ENCODE measurements at places on chromosomes 7 and 10.

DNA sequence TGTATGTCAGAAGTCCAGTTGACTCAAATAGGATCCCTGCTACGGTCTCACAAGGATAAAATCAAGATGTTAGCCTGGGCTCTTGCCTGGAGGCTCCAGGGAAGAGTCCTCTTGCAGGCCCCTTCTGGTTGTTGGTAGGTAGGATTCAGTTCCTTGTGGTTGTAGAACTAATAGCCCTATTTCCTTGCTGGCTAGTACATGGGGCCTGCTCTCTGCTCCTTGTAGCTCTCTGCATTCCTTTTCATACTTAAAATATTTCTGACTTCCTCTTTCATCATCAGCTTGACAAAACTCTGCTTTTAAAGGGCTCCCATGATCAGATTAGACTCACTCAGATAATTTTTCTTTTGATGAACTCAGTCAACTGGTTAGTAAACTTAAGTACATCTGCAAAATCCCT lies 756.7 kb downstream of the GATA3 start:
- H3K36me3 ChIP-seq = no peaks in the 10 kb centered on the region
- DNase-seq = no peak
- no peak overlapping the region for H3K27ac ChIP-seq
- no peak overlapping the region for H3K4me3 ChIP-seq

DNA sequence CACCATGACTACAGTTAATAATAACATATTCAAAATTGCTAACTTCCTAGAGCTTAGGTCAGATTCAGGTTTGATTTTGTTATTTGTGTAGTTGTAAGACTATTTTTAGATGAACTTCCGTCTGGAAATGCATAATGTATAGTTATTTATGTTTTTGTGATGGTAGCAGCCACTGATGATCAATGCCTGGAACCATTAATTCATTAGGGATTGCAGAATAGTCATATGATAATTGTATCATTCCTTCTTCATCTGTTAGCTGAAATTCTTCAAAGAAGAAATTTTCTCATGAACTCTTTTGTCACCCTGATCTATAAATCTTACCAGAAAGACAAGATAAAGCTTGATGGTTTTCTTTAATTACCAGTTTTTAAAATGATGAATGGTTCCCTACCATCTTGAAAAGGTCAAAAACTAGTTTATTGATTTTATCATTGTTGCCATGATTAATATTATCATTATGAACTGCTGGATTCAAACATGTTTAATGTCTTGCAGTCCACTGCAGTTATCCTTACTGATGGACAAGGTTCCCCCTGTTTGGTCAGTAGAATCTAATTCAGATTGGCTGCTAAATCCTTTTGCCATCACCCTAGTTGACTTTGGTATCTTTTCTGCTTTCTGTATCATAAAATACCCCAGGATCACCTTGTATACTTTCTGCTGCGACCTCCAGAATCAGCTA lies 433.3 kb downstream of the GPAM start:
- H3K27ac ChIP-seq = no peak overlapping the region
- H3K36me3 ChIP-seq = no peaks in the 10 kb centered on the region
- no peaks in the 10 kb centered on the region for H3K27me3 ChIP-seq

DNA sequence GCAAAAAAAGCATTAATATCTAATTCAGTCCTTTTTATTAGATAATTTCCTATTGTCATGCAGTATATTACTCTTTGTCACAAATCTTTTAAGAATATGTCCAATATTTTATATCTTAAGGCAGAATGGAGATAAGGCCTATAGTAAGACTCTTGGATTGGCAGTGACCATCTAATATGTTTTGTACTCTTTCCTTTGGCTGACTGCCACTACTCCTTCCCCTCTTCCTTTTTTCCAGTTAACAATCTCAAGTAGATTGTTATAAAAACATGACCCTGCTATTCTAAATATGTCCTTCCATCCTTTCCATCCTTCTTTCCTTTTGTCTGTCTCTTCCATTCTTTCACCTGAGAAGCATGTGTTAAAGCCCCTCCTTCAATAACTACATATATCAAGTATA lies 92.8 kb upstream of the TMEM168 start:
- H3K27me3 ChIP-seq = no peaks in the 10 kb centered on the region
- H3K4me3 ChIP-seq = no peak overlapping the region
- H3K27ac ChIP-seq = no peak overlapping the region
- no peak for DNase-seq
- H3K4me1 ChIP-seq = peaks cover 2% of the 10 kb centered on the region
- H3K36me3 ChIP-seq = no peaks in the 10 kb centered on the region

- H3K27me3 ChIP-seq = no peaks in the 10 kb centered on the region
- no peak overlapping the region for H3K4me3 ChIP-seq
- H3K27ac ChIP-seq = no peak overlapping the region
- H3K36me3 ChIP-seq = no peaks in the 10 kb centered on the region
Observed at GRCh38 chr10:31090894-31091607, 59.4 kb upstream of the ZNF438 start.

DNA sequence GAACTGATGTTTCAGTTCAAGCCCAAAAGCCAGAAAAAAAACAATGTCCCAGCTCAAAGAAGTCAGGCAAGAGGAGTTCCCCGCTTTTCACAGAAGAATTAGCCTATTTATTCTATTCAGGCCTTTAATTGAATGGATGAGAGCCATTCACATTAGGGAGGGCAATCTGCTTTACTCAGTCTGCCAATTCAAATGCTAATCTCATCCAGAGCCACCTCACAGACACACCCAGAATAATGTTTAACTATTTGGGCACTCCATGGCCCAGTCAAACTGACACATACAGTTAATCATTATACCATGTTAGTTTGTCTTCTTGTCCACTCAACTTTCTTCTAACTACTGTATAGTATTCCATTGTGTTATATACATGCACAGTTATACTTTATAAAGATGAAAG lies 2.6 kb upstream of the NPSR1 start:
- no peaks in the 10 kb centered on the region for H3K36me3 ChIP-seq
- no peak for DNase-seq
- H3K4me3 ChIP-seq = no peak overlapping the region

GRCh38 chr7:100127866-100128636 lies 1.3 kb downstream of the MBLAC1 start:
- H3K4me1 ChIP-seq = no peaks in the 10 kb centered on the region
- H3K36me3 ChIP-seq = no peaks in the 10 kb centered on the region
- no peaks in the 10 kb centered on the region for H3K27me3 ChIP-seq
- H3K27ac ChIP-seq = no peak overlapping the region
- DNase-seq = no peak
- peak overlapping the region; percentile 63 for H3K4me3 ChIP-seq

DNA sequence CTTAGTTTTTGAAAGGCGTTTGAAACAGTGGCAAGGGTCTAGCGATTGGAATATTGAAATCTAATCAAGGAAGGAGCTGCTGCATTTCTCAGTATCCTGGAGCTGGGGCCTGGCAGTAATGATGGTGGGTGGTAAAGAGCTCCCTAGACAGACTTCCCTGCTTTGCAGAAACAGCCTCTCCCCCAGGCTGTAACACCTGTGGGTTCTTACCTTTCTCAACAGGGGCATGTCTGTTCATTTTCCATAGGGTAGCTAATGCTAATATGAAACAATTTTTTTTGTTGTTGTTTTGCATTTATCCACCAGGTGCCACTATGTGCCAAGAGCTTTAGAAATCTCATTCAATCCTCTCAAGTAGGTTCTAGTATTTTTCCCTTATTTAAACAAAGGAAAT lies 345.5 kb downstream of the REEP3 start:
- H3K4me1 ChIP-seq = no peaks in the 10 kb centered on the region
- H3K4me3 ChIP-seq = no peak overlapping the region
- no peaks in the 10 kb centered on the region for H3K27me3 ChIP-seq
- no peaks in the 10 kb centered on the region for H3K36me3 ChIP-seq
- H3K27ac ChIP-seq = no peak overlapping the region
- DNase-seq = no peak

DNA sequence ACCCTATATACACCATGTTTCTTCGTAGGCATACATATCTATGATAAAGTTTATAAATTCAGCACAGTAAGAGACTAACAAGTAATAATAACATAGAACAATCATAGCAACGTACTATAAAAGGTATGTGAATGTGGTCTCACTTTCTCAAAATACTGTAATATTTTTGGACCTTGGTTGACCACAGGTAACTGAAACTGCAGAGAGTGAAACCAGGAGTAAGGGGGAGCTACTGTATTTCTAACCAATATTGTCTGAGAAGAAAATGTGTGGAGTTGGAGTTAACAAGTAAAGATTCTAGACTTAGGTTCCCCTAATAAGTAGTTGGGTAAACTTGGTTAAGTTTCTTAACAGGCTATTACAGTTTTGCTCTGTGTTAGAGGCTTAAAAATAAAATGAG lies 72.1 kb downstream of the GNAI1 start:
- H3K4me3 ChIP-seq = no peak overlapping the region
- no peaks in the 10 kb centered on the region for H3K36me3 ChIP-seq
- H3K27me3 ChIP-seq = no peaks in the 10 kb centered on the region
- H3K27ac ChIP-seq = no peak overlapping the region
- no peak for DNase-seq

Measured in iPS DF 6.9 (cell line).